GM19239 (cell line): ENCODE measurements at places on chromosomes 5 and 9.
A peak's percentile ranks its signal among the peaks of the same experiment; 100 is the strongest.

GRCh38 chr9:113368982-113369854, 7.6 kb downstream of the HDHD3 start:
- DNase-seq, result no peak

- DNase-seq, result peak; percentile 22
These were observed 417 bp downstream of the SRD5A1 start for GRCh38 chr5:6633469-6634245.

GRCh38 chr5:34484216-34484920, 171.8 kb upstream of the RAI14 start:
- no peak for DNase-seq

GRCh38 chr9:101130054-101130453, 101.5 kb downstream of the PLPPR1 start:
- no peak for DNase-seq

DNA sequence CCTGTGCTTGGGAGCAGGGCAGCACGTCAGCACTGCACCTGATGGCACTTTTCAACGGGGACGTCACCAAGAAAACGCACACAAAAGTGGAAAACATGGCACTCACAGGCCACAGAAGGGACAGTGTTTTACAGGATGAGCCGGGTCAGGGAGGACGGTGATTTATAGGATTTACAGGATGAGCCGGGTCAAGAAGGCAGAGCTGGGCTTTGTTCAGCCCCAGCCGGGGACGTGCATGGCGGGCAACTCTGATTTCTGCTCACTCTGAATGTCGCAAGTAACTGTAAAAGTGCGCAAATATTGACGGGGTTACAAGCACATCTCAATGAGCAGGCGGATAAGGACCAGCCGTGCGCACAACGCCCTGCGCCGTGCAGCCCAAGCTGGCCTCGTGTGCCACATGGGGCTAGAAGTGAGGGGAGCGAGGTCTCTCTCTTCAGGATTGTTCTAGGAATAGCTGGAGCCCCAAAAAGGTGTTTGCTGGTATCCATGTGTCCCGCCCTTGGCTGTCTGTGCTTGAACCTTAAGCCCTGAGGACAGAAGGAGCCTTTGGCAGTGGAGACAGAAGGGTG, 16.4 kb downstream of the SLC6A18 start:
- DNase-seq, result no peak

DNA sequence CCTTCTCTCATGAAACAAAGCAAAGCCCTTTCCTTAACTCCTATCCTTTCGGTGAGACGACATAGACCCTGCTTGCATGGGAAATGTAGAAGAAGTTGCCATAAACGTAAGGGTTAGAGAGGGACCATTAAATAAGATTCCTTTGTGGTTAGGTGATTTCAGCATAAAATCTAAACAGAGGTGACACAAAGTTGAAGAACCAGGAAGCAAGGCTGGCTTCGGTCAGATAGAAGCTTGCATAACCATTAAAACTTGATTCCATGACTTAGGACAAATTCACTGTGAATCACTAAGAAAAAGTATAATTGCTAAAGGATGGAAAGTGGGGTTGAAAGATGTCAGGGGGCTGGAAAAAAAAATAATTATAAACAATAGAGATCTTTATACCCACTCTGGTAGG, 30.9 kb upstream of the ABLIM3 start:
- DNase-seq, result no peak

DNA sequence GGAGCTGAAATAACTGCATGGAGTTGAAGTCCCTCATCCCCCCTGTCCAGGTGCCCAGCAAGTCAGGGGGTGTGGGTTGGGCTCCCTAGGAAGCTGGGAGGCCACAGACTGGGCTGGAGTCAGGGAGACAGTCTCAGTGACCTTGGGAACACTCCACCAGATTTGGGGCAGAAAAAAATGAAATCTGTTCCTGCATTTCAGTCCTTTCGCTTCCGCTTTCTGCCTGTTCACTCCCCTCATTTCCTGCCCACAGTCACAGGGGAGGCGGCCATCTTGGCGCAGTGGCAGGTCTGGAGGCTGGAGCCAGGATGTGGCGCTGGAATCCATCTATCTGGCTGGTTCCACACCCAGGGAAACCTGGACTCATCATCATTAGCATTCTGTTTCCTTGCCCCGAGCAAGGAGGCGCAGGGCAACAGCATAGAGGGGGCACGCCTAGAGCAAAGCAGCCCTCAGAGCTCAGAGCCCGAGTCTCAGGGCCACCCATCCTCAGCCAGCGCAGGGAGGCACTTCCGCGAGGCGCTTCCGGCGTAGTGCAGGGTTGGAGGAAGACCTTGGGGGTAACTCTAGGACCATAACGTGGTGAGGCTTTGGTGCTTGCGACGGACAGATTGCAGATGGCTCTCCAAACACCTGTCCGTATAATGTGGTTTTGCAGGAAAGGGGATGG, 86.2 kb upstream of the HSPA9 start:
- DNase-seq, result peak; percentile 33

DNA sequence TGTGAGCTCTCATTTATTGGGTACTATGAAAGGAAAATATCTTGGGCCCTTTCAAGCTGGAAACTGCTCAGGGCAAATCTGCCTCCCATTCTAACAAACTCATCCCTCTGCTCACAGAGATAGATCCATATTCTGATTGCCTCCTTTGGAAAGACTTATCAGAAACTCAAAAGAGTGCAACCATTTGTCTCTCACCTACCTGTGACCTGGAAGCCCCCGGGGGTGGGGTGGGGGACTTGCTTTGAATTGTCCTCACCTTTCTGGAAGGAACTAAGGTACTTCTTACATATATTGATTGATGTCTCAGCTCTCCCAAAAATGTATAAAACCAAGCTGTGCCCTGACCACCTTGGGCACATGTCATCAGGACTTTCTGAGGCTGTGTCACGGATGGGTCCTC, 125.3 kb downstream of the ATP10B start:
- no peak for DNase-seq

GRCh38 chr5:101687349-101687985, 608.6 kb downstream of the SLCO4C1 start:
- DNase-seq, result no peak

DNA sequence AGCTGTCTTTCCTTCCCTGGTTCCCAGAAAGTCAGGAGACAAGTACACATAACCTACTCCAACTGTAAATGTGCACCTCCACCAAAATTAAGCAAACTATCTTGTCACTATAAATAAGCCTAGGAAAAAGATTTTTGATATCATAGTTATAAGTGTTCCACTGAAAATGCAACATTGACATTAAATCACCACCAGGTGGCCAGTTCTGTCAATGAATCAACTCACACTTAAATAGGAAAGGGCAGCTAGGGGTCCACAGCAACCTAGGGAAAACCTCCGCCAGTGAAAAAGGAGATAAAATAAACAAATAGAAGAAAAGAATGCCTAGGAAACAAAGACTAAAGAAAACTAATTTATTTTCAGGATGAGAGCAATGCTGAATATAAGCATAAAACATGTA, 243.0 kb upstream of the PTPRD start:
- DNase-seq, result no peak

DNA sequence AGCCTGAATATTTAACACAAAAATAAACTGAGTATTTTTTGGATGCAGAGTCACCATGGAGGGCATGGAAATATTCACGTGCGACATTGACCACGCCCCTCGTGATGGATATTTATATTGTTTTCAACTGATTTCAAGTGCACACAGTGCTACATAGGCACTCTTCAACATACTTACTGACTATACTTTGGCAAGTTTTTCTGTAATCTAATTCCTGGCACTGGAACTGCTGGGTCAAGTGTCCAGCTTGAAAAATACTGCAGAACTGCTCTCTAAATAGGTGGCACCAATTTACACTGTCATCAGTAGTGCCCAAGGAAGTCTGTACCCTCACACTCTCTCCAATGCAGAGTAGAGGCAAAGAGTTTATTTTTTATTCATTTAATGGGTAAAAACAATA, 65.1 kb downstream of the FBN2 start:
- no peak for DNase-seq

GRCh38 chr9:22405869-22406659, 40.6 kb upstream of the DMRTA1 start:
- DNase-seq, result no peak

GRCh38 chr9:89530726-89531125, 32.8 kb upstream of the SEMA4D start:
- DNase-seq, result no peak

DNA sequence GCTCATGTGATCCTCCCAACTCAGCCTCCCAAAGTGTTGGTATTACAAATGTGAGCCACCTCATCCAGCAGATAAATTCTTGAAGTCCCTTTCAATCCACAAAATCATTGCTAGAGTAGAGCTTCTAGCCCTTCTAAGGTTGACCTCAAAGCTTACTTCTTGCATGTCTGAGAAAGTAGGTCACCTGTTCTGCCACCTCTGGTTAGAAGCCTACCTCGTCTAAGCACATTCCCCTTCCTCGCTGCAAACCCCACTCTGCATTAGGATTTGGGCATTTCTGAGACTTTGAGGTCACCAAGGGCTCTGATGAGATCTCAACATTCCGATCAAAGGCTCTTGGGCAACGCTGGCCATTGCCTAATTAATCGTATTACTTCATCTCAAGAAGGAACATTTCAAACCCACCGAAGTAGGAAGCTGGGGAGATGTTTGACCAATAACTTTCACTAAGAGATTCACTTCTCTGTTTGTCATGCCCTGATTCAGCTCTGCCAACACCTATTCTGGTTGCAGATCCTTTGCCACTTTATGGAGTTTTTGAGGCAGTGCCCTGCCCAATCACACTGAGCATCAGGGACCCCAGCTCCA, 8.6 kb downstream of the ADAM19 start:
- DNase-seq, result no peak

DNA sequence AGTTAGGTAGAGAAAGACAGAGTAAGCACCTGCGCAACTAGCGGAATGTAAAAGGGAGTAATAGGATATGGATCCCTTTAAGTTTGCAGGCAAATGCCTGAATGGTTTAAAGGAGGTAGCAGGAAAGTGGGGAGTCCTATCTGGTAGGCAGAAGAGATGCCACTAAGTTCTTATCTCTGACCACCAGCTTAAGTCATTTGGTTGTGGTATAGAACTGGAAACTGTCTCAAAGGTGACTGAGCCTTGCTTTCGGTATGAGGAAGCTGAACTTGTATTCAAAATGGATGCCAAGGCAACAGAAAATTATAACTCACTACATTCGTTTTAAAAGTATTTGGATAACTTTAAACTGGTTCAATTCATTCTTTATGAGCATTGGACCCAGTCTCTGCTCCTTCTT, 475.6 kb downstream of the DMRTA1 start:
- DNase-seq, result no peak

DNA sequence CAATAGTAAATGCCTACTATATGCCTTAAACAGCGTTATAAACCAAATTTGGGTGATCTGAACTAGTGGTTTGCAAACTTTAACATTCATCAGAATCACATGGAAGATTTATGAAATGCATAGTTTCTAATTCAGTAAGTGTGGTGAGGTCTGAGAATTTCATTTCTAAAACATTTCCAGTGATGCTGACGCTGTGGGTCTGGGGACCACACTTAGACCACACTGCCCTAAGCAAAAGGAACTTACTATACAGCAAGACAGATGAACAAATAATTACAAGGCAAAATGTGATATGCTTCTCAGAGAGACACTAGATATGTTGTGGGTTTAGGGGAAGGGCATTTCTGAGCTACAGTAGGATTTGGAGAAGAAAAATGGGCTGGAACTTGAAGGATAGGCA, 72.6 kb downstream of the OXCT1 start:
- DNase-seq, result no peak

DNA sequence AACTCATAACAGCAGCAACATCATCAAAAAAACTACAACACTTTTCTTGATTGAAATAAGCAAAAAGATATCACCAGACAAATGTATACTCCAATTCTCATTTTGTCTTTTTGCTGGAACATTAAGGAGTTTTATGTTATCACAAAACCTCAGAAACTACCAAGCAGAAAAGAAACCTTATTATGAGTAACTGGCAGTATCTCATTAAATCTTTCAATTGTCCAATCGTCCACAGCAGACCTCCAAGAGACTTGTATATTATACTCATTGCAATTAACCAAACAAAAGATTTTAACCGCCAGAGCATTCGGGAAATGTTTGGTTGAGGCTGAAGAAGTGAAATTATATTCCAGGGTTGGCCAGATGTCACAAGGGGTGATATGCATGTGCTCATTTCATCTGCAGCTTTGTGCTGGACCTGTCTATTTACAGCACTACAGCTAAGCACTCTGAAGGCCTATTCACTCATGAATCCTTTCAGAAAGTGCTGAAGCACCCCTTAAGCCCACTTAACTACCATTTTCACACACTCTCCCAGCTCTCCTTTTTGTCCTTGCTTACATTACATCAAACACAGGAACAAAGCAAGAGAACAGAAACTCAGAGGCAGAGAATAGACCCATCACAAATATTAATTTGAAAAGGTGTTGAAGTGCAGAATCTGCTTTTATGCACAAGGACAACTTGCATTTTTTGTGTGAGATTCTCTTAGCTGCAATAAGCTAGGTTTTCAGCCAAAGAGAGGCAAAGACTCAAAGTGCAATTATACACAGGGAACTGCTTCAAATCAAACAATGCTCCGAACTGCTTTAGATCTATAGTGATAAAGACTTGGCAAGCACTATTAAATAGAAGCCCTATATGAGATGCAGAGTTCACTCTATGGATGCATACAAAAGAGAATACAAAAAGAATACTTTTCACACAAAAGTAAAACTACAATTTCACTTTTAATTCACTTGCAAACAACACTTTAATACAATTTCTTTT, 150.4 kb upstream of the POU5F2 start:
- DNase-seq, result no peak

GRCh38 chr5:9149988-9150387, 395.9 kb downstream of the SEMA5A start:
- no peak for DNase-seq

GRCh38 chr5:62282064-62282463, 23.9 kb upstream of the KIF2A start:
- DNase-seq, result no peak

GRCh38 chr9:36659500-36659899, 86.8 kb downstream of the MELK start:
- no peak for DNase-seq

DNA sequence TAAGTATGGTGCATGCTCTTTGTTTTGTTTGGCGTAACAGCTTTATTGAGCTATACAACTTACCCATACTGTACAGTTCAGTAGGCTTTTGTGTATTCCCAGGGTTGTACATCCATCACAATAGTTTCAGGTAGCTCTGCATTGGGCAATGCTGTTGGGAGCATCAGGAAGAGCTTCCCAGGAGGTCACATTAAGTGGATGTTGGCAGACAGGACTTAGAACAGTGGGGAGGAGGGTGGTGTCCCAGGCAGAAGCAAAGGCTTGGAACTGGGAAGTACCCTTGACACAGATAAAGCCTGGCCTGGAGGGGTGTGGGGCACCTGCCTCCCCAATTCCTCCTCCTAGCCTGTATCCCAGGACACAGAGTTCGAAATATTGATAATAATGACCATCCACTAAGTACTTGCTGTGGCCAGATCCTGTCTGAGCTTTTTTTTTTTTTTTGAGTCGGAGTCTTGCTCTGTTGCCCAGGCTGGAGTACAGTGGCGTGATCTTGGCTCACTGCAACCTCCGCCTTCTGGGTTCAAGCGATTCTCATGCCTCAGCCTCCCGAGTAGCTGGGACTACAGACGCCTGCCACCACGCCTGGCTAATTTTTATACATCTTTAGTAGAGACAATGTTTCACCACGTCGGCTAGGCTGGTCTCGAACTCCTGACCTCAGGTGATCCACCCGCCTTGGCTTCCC, 1.3 kb downstream of the BBLN start:
- DNase-seq, result no peak
